ENCODE measurements at places on chromosomes 3 and 15.

DNA sequence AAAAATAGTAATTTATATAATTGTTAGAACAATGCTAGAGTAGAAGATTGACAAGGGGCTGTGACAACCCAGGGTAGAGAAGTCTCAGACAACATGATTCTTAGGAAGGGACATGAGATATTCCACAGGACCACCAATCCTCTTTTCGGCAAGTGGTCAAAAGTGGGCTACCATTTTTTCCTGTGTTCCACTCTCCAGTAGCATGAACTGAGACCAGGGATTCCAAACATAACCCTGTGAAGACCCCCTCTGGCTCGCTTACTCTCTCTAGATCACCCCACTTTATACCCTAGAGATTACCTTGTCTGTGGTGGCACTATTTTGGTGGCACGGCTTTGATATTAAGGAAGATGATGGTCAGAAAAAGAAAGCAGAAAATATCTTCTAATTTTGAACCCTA lies 960 bp downstream of the GCSAM start:
- DNase-seq = no peak

DNA sequence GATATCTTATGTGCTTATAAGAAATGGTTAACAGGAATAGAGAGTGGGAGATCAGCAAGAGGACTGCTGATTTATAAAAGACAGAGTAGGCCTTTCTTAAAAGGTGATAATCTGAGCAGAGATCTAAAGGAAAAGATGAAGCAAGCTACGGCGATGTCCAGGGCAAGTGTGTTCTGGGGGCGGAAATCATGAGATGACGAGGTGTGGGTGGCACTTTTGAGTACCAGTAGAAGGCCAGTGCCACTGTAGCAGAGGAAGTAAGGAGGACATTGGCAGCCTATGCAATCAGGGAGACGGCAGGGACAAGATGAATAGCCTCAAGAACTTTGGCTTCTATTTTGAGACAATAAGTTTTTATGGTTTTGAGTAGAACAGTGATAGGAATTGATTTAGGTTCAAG lies 492.4 kb downstream of the FHIT start:
- DNase-seq = no peak

DNA sequence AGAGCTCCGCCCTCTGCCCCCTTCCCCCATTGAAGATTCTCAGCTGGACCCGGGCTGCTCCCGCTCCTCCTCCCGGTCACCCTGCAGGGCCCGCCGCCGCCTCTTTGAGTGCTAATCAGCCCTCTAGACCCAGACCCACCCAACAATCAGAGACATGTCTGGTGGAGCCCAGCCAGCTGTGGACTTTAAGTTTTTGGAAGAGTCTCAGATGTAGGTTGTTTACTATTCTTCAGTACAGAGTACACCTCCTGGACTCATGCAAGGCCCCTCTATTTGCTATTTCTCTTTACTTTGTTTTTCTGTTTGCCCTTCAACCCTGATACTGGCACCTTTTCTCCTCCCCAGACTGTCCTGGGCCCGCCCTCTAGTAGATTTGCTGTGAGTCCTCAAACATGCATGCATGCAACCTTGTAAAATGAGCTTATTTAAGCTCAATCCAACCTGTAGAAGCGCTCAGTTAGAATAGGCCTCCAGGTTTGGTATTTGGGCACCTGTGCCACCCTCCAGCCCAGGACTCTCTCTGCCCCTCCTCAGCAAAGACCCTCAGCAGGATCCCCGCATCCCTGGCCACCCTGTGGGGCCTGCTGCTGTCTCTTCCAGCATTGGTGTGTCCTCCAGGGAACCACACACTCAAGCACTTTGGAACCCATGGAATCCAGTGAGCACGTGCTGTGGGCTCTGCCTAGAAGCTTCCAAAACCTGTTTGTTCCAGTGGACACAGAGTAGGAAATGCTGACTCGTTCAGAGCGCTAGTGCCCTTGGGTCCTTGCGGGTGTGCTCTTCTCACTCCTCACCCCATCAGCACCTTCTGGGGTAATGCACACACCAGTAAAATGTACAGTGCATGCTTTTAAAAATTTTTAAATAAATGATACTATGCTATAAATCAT lies 4.6 kb downstream of the PRR23E start:
- no peak for DNase-seq

DNA sequence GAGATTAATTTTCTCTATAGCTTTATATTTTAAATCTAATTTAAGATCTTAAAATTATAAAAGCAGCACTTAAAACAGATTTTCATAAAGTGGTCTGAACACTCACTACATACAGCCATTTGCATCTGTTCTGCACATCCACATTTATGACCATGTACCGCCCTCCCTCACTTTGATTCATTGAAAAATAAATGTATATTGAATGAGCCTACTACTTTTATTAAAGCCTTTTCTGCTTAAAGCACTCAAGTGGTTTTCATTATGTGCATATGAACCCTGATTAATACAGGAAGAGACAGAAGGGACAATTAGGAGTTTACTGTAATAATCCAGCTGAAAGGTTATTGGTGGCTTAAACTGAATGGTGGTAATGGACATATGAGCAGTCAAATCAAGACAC lies 129.4 kb downstream of the DLG1 start:
- no peak for DNase-seq

- DNase-seq = no peak
Observed at GRCh38 chr3:186772281-186772694, 11.1 kb upstream of the EIF4A2 start.

DNA sequence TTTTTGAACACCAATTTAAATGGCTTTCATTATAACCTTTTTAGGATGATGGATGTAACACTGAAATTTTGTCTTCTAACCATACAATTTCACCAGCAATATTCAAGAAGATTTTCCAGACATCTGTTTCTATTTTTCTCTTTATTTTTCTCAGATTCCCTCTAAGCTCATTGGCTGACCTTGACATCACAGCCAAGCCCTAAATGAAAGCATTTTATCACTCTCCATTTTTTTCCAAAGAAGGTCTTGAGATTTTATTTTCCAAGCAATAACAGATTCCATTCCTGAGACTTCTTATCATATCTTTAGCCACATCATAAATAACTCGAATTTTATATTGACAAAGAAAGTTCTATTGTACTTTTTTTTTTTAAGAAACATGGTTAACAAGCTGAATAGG lies 392.6 kb upstream of the THBS1 start:
- no peak for DNase-seq

DNA sequence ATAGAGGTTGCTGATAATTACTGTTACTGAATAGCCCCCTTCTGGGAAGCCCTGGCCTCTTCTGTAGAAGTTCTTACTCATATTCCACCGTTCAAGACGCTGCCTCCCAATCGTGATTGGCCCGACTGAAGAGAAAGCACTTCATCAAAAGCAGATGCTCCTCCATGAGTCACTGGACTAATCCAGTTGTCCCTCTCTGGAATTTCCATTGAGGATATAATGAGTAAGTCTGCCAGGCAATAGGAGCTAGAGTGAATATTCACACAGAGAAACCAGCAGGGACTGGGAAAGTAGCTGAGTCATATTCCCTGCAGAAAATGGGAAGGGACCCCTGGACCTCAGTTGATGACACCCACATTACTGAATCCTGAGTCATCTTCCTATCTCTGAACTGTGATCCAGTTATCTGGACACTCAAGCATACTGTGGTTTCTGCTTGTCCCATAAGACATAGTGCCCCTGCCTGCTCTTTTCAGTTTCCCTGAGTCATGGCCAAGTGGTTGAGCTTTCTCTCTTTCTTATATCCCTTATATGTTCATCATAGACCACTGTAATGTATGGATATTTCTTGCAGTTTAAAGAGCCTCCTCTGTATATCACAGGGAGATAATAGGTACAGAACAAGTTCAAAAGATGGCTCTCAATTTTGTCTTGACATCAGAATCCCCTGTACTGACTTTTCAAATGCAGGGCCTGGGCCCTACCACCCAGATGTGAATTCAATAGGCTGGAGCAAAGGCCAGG lies 151.2 kb upstream of the CDIN1 start:
- no peak for DNase-seq

- DNase-seq = no peak
Observed at GRCh38 chr3:144031938-144032337, 60.3 kb downstream of the DIPK2A start.

Measured in 8988T (cell line).